ENCODE measurements at places on chromosomes 4 and X.

GRCh38 chrX:108032944-108033343, 11.9 kb upstream of the VSIG1 start:
- no peak for DNase-seq

DNA sequence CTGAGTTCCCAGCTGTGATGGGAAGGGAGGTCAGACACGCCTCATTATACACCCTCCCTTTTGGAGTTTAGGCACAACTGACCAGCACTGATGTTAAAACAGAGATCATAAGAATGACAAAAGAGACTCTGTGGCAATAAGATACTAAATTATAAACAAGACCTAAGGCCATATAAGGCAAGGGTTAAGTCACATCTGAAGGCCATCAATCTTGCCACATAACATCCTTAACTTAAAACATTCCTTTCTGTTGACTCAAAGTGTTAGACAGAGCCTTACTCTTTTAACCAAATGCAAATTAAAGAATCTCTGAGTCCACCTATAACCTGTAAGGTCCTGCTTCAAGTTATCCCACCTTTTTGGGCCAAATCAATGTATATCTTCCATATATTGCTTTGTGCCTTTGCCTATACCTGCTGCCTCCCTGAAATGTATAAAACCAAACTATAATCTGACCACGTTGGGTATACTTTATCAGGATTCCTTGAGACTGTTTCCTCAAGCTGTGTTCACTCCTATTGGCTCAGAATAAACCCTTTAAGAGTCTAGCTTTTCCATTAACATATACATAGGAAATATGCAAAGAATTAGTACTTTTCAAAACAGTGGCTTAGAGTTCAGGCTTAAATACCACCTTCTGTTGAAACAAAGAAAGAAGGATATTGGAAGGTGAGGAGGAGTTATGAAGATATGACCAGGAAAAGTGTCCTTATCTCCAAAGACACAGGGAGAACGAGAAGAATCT, 214.4 kb upstream of the PPP1R2C start:
- DNase-seq: peak; percentile 33

DNA sequence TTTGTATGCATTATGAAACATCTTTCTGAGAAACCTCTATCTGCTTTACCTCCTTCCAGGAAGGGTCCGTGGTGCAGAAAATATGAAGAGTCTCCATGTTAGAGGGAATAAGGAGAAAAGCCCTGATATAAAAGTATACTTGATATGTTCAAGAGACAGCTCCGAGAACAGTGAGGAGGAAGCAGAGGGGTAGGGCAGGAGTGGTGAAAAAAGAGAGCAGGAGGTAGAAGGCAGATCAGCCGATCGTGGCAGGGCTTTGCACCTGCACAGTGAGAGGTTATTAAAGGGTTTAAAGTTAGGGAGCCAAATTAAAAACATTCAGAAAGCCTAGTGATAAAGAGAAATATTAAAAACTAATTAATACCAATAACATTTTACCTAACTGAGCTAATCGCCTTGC, 419.7 kb downstream of the FAT4 start:
- DNase-seq: no peak

DNA sequence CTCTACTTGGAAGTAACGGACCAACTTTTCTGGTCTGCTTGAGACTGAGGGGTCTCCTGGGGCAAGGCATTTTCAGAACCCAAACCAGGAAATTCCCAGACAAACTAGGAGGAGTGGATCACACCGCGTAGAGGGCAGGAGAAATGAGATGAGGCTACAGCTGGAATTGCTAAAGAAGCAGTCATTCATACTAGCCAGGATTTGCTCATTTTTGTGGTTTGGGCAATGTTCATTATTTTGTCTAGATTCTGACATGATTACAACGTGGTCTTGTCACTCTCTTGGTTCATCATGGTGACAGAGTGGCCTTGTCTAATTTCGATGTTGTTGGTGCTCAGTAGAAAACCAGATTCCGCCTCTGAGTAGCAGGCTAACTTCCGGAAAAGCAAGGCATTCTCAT, 63.2 kb downstream of the BANK1 start:
- no peak for DNase-seq

DNA sequence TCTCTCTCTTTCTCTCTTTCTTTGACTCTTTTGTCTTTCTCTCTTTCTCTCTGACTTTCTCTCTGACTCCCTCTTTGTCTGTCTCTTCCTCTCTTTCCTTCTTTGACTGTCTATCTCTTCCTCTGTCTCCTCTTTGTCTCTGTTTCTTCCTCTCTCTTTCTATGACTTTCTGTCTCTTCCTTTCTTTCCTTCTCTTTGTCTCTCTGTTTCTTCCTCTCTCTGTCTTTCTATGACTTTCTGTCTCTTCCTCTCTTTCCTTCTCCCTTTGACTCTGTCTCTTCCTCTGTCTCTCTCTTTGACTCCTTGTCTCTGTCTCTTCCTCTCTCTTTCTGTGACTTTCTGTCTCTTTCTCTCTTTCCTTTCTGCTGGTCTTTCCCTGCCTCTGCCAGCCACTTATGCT, 38.7 kb downstream of the HNRNPD start:
- no peak for DNase-seq

- DNase-seq: peak; percentile 60
Measured at GRCh38 chrX:53718073-53718472, 31.6 kb upstream of the HUWE1 start.

Measured in epithelial cell of esophagus (primary cell).